ENCODE measurements at places on chromosomes 7 and 10.

DNA sequence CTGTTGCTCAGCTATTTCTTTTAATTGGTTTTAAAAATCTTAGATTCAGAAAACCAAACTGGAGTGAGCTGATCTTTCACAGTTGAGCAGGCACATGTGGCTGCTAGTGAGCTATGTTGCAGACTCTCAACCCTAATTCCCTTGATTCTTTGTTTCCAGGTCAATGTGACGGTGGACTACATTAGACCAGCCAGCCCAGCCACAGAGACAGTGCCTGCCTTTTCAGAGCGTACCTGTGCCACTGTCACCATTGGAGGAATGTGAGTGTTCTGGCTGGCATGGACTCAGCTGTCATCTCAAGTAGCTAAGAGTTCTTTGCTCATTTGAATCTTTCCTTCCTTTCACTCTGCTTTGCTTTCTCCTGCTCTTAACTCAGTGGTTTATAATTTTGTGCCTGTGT, 187.1 kb downstream of the LRRC4 start:
- DNase-seq, result no peak

GRCh38 chr10:121797490-121797889, 130.3 kb downstream of the ATE1 start:
- DNase-seq, result no peak

DNA sequence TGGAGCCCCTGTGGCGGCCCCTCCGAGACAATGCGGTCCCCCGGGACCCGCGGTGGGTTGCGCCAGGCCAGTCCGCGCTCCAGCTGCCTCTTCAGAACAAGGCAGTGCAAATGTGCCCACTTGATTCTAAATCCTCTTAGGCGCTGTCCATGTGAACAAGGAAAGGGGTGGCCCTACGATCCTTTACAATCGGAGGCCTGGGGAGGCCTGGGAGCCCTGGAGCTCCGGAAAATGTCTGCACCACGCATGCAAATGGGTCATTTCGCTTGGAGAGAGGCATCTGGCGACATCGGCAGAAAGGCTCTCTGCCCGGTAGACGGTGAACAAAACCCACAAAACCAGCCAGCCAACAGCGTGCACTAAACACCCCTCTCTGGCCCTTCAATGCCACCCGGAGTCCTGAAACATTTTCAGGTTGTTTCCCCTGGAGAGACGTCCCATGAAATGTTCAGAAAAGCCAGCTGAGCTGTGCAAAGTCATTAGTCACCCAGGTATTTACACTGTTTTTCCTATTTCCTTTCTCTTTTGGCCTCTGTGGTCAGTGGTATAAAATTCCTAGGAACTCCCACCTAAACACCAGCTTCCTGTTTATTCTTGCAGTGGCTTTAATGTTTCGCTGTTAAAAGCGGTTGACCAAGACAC, 102.8 kb upstream of the ZNF438 start:
- peak; percentile 70 for DNase-seq

- no peak for DNase-seq
These were observed 19.6 kb downstream of the CABCOCO1 start for GRCh38 chr10:61682323-61682722.

- DNase-seq, result no peak
These were observed 1.3 kb downstream of the OR2A5 start for GRCh38 chr7:144050093-144050492.

DNA sequence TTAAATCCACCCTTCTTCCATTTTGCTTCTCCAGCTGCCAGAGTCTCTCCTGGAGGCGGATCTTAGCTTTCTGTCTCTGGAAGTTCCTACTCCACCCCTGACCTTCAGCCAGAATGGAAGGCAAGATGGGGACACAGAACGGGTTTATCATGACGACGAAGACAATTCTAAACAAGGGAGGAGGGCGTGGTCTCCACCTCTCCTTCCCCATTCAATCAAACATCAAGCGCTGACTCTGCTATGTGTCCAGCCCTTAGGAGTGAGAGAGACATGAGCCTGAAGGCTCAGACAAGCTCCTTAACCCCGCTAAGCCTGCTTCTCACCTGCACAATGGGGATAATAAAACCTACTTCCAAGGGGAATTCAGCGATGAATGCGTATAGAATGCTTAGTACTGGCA, 3.1 kb downstream of the CYP17A1 start:
- DNase-seq, result no peak

GRCh38 chr7:74223711-74224510, 14.1 kb downstream of the LAT2 start:
- DNase-seq, result no peak

GRCh38 chr7:148245381-148245780, 345.2 kb upstream of the C7orf33 start:
- no peak for DNase-seq

DNA sequence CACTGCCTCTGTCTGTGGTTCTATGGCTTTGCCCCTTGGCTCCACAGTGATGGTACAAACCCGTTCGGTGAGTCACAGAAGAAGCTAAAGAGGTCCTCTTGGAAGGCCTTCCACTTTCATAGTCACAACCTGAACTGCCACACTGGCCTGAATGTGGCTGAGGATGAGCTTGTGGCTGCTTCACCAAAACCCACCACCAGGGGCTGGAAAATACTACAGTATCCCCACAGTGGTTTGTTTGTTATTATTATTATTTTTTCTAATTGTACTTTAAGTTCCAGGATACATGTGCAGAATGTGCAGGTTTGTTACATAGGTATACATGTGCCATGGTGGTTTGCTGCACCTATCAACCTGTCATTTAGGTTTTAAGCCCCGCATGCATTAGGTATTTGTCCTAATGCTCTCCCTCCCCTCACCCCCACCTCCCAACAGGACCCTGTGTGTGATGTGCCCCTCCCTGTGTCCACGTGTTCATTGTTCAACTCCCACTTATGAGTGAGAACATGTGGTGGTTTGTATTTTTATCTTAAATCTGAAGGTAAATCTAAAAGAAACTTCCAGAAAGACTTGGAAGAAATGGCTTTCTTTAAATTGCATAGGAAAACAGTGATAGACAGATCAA, 160.8 kb upstream of the NPSR1 start:
- DNase-seq, result no peak

DNA sequence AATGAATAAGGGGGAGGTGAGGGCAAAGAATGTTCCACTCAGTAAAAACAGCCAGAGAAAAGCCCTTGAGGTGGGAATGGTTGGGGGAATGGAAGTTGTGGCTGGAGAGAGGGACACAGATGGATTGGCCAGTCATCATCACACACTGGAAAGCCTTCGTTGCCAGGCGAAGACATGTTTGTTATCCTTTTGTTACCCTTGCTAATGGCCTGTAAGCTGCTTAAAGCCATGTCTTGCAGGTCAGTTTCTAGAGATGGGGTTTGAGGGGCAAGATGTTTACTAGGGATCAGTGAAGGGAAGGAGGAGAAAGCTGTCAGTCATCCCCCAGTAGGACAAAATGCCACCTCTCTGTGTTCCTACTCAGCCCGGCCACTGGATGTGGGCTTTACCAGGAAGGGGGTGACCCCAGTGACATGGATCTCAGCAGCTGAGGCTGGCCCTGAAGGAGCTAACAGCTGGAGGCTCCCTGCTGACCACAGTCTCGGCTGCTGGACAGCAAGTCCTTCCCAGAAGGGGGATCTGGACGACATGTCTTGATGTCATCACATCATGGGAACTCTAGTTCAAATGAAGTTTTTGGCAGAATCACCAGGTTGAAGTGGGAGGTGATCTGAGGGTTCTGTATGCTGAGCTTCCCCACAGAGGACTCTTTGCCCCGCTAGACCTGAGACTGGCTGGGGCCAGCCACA, 66.2 kb downstream of the TBXAS1 start:
- no peak for DNase-seq

DNA sequence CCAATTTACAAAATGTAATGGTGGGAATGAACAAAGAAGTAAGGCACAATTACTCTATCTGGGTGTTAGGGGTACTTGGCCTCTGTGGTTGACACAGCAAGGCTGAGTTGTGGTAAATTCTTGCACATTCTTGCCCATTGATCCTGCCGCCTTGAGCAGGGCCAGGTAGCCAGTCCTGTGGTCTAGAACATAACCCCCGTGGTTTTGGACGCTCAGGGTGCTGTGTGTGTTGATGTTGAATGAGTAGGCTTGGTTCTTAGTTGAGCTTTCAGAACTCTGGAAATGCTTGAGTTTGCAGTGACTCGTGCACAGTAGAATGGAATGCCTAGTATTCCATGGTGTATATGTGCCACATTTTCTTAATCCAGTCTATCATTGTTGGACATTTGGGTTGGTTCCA, 42.3 kb upstream of the CDHR3 start:
- DNase-seq, result no peak

DNA sequence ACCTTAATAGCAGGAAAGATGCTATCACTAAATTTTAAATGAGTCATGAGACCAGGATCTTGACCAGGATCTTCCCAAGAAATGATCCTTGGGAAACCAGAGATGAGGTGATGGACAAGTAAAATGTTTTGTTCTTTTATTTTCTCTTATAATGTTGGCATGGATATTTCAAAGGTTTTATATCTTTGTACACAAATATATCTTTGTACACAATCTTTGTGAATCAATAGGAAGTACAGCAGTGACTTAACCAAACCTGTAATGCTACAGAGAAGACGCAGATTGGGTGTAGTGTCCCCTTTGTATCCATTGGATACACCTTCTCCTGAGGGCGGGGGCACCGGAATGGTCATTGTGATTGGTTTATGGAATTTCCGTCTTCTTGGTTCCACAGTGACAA, 180.1 kb upstream of the CCDC6 start:
- DNase-seq, result no peak

DNA sequence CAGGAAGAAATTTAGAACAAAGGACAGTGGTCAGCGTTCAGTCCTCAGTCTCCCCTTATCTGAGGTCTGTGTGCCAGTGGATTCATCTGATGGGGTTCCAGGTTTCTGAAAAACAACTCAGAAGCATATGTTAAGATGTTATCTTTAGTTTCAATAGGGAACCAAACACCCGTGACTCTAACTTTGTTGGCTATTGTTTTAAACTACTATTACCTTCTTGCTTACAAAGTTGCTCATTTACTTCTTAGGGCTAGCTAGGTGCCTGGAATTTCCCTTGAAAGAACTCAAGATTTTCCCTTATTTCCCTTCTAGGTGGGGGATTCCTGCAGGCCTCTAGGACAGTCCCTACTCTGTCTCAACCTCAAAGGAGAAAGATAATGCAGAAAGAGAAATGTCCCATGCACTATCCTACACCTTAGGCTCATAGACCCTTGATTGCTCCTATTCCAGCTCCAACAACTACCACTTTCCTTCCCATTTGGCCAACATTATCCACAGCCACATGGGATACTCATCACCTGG, 192.5 kb upstream of the LYZL1 start:
- no peak for DNase-seq

DNA sequence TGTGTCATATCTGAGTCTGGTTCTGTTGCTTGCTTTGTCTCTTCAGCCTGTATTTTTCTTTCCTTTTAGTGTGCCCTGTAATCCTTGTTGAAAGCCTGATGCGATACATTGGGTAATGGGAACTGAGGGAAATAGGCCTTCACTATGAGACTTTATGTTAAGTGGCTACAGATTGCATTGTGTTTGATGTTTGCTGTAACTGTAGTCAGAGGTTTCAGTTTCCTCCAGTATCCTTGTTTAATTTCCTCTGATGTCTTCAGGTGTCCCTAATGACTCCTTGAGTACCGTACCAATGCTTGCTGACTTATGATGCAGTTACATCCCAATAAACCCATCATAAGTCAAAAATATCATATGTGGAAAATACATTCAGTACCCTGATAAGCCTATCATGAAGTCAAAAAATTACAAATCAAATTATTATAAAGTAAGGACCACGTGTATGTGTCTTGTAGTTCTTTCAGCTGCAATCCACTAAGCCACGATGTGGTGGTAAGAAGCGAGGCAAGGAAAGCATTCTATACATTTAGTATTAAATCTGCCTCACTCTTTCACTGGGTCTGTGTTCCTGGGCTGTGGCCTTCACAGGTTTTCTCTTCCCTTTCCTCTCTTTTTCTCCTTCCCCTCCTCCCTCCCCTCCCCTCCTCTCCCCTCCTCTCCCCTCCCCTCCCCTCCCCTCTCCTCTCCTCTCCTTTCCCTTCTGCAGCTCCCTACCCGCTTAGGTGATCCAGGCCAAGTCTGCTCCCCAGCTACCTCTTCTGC, 13.3 kb upstream of the GIMAP6 start:
- no peak for DNase-seq

DNA sequence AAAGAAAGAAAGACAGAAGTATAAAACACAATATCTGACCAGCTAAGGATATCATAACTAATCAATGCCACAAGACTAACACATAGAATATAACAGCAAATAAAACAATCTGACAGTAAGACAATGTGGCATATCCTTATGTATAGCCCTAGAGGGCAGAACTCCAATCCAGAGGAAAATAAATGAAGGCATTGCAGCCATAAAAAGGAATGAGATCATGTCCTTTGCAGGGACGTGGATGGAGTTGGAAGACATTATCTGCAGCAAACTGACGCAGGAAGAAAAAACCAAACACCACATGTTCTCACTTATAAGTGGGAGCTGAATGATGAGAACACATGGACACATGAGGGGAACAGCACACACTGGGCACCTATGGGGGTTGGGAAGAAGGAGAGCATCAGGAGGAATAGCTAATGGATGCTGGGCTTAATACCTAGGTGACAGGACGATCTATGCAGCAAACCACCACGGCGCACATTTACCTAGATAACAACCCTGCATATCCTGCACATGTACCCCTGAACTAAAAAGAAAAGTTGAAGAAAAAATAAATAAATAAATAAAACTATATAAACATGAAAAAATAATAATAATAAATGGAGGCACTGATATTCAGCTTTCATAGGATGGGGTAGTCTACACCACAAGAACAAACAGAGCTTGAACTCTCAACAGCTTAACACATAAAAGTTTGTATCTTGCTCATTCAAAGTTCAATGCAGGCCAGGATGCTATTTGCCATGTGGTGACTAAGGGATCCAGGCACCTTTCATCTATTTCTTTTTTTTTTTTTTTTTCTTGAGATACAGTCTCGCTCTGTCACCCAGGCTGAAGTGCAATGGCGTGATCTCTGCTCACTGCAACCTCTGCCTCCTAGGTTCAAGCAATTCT, 66.1 kb upstream of the KAT6B start:
- no peak for DNase-seq

DNA sequence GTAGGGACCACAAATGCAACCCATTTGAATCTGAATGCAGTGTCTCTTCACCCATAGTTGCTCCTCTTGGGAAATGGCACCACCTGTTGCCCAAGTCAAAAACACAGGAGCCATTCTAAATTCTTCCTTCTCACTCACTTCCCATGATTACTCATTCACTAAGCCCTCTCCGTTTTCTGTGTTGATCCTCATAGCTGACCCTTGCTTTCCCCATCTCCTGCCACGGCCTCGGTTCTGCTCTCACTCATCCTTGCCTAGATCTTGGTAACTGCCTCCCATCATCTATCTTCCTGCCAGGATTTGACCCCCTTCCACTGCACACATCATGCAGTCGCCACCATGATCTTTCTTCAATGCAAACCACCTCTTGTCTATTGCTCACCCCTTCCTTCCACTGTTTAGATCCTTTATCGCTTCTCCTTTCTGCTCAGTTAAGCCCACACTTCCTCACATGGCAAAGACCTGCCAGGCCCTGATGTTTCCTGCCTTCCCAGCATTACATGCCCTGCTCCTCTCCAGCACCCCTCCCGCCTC, 19.0 kb upstream of the CPN1 start:
- no peak for DNase-seq
